ENCODE measurements at places on chromosomes 11 and 22. TPM values are rescaled to one million over a fixed set of nuclear protein-coding genes. Genes with fewer than 3 reads are reported as not detected.

DNA sequence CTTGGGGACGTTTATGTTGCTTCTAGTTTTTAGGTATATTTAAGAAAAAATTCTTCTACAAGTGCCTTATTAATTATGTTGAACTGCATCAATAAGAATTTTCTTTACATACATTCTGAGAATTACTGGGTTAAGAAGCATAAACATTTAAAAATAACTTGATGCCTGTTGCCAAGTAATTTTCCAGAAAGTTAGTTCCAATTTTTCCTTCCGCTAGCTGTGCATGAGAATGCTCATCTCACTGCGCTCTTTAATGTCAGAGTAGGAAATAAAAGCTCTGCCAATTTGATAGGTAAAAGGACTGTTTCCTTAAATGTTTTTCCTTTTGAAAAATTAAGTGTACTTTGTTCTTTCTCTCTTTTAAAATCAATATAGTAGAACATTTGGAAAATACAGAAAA, 113.1 kb upstream of the ZBED5 start:
- no peaks in the 10 kb centered on the region for H3K4me1 ChIP-seq
- no peak overlapping the region for H3K27ac ChIP-seq
- no peak for DNase-seq
- no peak overlapping the region for H3K4me3 ChIP-seq
- no peaks in the 10 kb centered on the region for H3K36me3 ChIP-seq
- H3K27me3 ChIP-seq = no peaks in the 10 kb centered on the region

DNA sequence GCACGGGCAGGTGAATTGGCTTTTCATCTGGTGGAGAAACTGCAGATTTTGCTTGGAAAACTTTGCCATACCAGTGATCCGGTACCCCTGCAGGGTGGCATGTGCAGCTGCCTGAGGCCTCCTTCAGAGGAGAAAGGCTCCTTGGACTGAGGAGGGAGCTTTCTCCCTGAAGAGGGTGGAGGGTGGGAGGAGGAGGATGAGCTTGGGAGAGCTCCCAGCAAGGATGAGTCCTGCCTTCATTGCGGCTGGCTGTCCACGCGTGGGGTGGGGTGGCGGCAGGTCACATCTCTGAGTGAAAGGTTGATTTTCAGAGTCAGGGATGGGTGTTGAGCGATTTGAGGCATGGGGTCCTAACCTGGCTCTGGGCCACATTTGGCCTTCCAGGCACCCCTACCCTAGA, 96.8 kb downstream of the GRAMD1B start:
- H3K27ac ChIP-seq = no peak overlapping the region
- no peaks in the 10 kb centered on the region for H3K36me3 ChIP-seq
- no peaks in the 10 kb centered on the region for H3K27me3 ChIP-seq

DNA sequence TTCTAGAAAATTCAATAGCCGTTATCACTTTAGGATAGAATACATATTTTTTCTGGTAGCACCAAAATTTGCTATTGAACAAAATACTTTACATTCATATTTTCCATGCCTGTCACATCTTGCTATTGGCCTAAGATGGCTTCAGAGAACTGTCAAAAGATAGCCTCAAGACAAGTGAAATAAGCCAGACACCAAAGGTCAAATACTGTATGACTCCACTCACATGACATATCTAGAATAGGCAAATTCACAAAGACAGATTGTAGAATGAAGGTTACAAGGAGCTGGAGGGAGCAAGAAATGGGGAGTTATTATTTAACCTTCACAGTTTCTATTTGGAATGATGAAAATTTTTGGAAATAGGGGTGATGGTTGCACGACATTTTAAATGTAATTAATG, 223.7 kb upstream of the ZC3H12C start:
- no peaks in the 10 kb centered on the region for H3K36me3 ChIP-seq
- no peaks in the 10 kb centered on the region for H3K4me1 ChIP-seq
- no peak overlapping the region for H3K27ac ChIP-seq

DNA sequence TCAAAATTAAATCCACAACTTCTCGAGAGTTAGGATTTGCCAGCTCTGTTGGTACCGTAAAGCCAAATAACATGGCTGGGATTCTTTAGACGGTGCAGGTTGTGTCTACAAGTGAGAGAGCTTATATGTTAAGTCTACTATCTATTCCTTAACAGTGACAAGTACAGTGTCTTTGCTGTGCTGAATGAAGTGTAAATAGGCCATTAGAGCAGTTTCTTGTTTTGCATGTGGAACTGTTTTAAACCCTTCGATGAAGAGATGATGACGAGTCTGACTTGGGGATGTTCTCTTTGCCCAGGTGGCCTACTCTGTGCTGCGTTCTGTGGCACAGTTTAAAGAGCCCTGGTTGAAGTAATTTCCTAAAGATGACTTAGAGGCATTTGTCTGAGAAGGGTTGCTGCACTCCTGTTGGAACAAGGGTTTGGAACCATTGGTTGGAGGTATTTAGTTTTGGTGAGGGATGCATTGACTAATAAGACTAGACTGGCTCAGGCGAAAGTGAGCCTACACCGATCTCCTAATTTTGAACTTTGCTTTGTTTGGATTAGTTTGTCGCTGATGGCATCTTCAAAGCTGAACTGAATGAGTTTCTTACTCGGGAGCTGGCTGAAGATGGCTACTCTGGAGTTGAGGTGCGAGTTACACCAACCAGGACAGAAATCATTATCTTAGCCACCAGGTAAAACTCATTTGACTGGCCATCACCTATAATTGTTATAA, 988 bp downstream of the RPS3 start:
- H3K4me1 ChIP-seq = no peaks in the 10 kb centered on the region
- H3K36me3 ChIP-seq = peaks cover 59% of the 10 kb centered on the region
- H3K27ac ChIP-seq = peak overlapping the region; percentile 40
- H3K4me3 ChIP-seq = peak overlapping the region; percentile 99
- DNase-seq = no peak
- no peaks in the 10 kb centered on the region for H3K27me3 ChIP-seq

GRCh38 chr11:122697636-122698167, 42.2 kb downstream of the UBASH3B start:
- peaks cover under 1% of the 10 kb centered on the region for H3K36me3 ChIP-seq
- H3K27ac ChIP-seq = no peak overlapping the region
- H3K4me3 ChIP-seq = no peak overlapping the region
- H3K4me1 ChIP-seq = peaks cover 1% of the 10 kb centered on the region

- H3K36me3 ChIP-seq = peaks cover 24% of the 10 kb centered on the region
- H3K4me1 ChIP-seq = no peaks in the 10 kb centered on the region
- no peaks in the 10 kb centered on the region for H3K27me3 ChIP-seq
- H3K27ac ChIP-seq = no peak overlapping the region
These were observed 14.8 kb downstream of the TAB1 start for GRCh38 chr22:39414377-39414776.

DNA sequence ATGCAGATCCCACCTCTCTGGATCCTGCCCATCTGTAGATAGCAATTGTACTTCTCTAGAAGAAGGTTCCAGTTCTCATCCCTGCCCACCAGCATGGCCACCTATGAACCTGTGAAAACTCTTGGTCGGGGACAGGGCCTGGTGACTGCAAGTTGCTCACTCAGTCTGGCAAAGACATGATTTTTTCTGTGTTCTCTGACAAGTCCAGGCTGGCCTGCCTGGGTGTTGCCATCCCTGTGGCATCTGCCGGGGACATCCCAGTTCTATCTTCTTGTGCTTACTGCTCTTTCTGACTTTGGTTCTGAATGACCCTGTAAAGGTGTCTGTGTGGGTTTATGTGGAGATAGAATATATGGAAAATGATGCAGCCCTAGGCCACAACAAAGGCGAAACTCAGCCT, 545.8 kb downstream of the INSC start:
- H3K4me1 ChIP-seq = no peaks in the 10 kb centered on the region
- H3K36me3 ChIP-seq = no peaks in the 10 kb centered on the region
- no peak overlapping the region for H3K27ac ChIP-seq
- no peak for DNase-seq

DNA sequence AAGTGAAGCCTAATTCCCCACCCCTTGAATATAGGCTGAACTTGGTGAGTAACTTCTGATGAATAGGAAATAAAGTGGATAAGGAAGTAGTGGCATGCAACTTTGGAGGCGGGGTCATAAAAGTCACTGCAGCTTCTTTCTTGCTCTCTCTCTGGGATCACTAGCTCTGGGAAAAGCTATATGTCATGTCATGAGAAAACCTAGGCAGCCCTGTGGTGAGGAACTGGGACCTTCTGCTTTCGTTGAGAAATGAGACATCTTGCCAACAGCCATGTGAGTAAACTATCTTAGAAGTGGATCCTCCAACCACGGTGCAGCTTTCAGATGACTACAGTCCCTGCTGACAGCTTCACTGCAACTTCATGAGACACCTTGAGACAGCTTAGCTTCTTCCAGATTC, 15.7 kb downstream of the ZNF214 start:
- H3K27ac ChIP-seq = no peak overlapping the region
- no peaks in the 10 kb centered on the region for H3K27me3 ChIP-seq
- no peak for DNase-seq
- no peaks in the 10 kb centered on the region for H3K4me1 ChIP-seq
- no peak overlapping the region for H3K4me3 ChIP-seq

GRCh38 chr22:49964136-49965090, 3.8 kb downstream of the PIM3 start:
- no peaks in the 10 kb centered on the region for H3K4me1 ChIP-seq
- H3K4me3 ChIP-seq = no peak overlapping the region
- H3K27ac ChIP-seq = no peak overlapping the region
- H3K27me3 ChIP-seq = no peaks in the 10 kb centered on the region

- no peak overlapping the region for H3K4me3 ChIP-seq
- no peak for DNase-seq
These were observed 305.2 kb downstream of the RAB38 start for GRCh38 chr11:87870086-87870485.

DNA sequence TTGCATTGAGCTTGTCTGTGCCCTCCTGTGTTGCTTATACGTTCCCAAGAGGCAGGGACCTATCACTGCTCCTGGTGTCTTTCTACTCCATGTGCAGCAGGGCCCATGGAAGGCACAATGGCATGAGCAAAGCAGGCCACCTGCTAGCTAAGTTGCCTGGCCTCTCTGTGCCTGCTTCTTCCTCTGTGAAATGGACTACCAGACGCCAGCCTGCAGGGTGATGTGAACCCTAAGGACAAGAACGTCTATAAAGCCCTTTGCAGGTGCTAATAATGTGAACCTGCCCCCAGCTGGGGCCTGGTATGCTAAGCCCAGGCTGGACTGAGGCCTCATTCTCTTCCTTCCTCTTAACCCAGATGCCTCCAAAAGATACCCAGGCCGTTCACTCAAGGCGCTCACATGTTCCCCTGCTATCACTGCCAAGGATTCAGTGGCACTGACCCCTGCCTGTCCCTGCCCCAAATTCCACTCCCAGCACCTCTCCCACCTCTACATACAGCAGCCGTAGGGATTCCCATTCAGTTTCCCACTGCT, 4.0 kb downstream of the GUCD1 start:
- peaks cover 10% of the 10 kb centered on the region for H3K36me3 ChIP-seq
- no peaks in the 10 kb centered on the region for H3K4me1 ChIP-seq
- H3K27ac ChIP-seq = no peak overlapping the region
- no peak overlapping the region for H3K4me3 ChIP-seq
- no peak for DNase-seq

DNA sequence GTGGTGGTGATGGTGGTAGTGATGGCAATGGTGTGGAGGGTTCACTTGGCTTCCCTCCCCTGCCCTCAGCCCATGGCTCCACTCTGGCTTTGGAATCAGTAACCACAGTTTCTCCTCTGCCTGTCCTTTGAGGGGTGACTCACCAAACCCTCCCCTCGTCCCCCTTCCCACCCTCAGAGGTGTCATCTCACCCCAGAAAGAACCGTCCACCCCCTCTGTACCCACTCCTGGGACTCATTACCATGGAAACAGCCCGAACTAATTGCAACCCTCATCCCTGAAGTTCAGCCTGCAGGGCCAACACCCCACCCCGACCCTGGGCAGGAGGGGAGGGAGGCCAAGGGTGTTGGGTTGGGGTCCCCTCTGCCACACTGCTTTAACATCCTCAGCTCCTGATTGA, 26.6 kb downstream of the PHLDB1 start:
- H3K27ac ChIP-seq = no peak overlapping the region
- no peak for DNase-seq
- no peaks in the 10 kb centered on the region for H3K27me3 ChIP-seq
- peaks cover 12% of the 10 kb centered on the region for H3K4me1 ChIP-seq
- H3K4me3 ChIP-seq = peak overlapping the region; percentile 67
- H3K36me3 ChIP-seq = peaks cover 33% of the 10 kb centered on the region

DNA sequence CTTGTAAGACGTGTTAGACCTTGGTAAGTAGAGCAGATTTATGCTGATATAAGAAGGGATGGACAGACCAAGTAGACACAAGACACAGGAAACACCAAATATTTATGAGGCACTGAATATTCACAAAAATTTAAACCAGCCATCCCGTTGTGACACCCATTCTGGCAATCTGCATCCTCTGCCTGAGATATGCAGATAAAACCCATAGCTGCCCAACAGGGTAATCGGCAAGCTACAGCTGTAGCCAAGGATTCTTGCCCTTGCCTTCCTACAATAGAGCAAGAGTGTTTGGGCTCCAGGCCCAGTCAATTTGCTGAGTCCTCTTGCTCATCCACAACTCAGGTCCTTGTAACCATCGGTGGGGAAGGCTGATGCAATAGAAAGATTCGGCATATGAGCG, 18.5 kb upstream of the MPZL2 start:
- H3K36me3 ChIP-seq = no peaks in the 10 kb centered on the region
- H3K4me1 ChIP-seq = no peaks in the 10 kb centered on the region
- DNase-seq = no peak
- H3K4me3 ChIP-seq = no peak overlapping the region

DNA sequence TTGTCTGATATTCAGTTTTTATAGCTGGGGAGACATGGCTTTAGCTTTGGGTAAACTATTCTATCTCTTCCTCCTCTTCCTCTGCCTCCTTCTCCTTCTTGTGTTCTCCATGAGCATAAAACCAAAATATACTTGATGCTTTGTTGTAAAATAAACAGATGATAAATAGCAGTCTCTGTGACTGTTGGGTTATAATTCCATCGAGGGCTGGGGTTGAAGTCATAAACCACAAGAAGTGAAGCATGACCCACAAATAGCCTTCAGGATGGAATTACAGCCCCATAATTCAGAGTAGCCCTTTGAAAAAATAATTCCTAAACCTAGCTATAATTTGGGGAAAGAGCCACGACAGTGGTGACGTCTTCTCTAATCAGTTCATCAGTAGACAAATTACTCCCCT, 177.7 kb downstream of the SNX19 start:
- DNase-seq = no peak
- no peak overlapping the region for H3K4me3 ChIP-seq
- peaks cover 3% of the 10 kb centered on the region for H3K4me1 ChIP-seq
- H3K36me3 ChIP-seq = peaks cover 19% of the 10 kb centered on the region
- H3K27me3 ChIP-seq = no peaks in the 10 kb centered on the region

DNA sequence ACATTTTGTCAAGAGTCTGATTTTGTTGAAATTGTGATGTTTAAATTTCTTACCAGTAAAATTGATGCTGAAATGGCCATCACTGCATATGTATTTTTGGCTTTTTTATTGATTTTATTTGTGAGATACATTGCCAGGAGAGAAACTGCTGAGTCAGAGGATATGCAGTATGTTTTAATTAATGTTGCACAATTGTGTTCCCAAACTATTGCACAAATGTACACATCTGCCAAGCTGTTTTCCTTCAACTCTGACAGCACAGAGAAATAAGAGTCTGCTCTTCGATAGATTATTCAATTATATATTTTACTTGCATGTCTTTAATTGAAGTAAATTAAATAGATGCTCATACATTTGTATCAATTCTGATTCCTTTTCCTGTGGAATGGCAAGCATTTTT, 640.2 kb upstream of the LUZP2 start:
- H3K27me3 ChIP-seq = no peaks in the 10 kb centered on the region
- no peak overlapping the region for H3K4me3 ChIP-seq
- no peak for DNase-seq
- H3K27ac ChIP-seq = no peak overlapping the region
- H3K4me1 ChIP-seq = no peaks in the 10 kb centered on the region

Gene PAX6
- total RNA-seq = not detected

Gene USP28
- 98.8 TPM for total RNA-seq

Gene DERL3
- 9.8 TPM for total RNA-seq

Gene TMEM25
- 26.2 TPM for total RNA-seq

Gene RELT
- 10.2 TPM for total RNA-seq

Gene GRIA4
- total RNA-seq = 0.46 TPM

Gene KRTAP5-7
- total RNA-seq = not detected

Gene OR52A1
- 0.09 TPM for total RNA-seq

Gene MAP6
- total RNA-seq = 0.77 TPM

Gene OR6X1
- not detected for total RNA-seq
